ENCODE measurements at places on chromosomes 1 and 21.

- no peak for DNase-seq
These were observed 72.4 kb downstream of the SEC16B start for GRCh38 chr1:177897281-177897997.

DNA sequence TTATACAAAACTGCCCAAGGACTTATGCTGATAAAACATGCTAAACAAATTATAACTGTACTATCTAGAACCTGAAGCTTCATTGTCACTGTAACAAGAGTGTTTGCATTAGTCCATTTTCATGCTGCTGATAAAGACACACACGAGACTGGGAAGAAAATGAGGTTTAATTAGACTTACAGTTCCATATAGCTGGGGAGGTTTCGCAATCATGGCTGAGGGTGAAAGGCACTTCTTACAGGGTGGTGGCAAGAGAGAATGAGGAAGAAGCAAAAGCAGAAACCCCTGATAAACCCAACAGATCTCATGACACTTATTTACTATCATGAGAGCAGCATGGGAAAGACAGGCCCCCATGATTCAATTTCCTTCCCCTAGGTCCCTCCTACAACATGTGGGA, 100.4 kb downstream of the SPATA6 start:
- DNase-seq: no peak

GRCh38 chr21:38869946-38870345, 64.2 kb downstream of the ETS2 start:
- no peak for DNase-seq

- peak; percentile 58 for DNase-seq
These were observed 35.1 kb downstream of the PTPRF start for GRCh38 chr1:43565600-43566360.

DNA sequence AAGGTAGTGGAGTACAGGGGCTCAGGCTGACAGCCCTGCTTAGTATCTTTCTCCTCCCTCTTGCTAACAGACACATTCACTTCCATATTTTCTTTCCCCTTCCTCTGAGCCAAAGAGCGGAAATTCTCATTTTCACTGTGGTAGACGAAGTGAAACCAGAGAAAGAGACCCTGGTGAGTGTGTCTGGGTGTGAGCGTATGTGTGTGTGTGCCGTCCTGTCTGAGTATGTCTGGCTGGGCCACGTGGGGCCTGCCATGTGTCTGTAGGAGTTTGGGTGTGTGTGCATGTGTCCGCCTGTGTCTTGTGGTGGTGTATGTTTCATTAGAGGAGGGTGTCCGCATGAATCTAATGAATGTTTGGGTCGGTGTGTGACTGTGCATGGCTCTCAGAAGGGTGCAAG, 1.7 kb downstream of the COL8A2 start:
- peak; percentile 39 for DNase-seq

DNA sequence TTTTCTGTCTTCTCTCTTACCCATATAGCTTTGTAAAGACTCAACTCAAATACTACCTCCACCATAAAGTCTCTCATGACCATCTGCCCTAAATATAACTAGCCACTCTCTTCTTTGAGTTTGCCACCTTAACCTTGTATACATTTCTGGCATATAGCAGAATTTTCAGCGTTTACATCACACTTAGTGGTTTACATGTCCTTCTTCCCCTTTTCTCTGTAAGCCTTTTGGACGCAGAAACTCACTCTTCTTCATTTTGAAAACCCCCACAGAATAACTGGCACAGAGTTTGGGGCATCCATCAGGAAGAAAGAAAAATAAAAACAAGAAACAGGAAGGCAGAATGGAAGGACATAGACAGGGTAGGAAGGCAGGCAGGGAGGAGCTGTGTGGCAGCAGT, 131.8 kb upstream of the DUSP10 start:
- no peak for DNase-seq

DNA sequence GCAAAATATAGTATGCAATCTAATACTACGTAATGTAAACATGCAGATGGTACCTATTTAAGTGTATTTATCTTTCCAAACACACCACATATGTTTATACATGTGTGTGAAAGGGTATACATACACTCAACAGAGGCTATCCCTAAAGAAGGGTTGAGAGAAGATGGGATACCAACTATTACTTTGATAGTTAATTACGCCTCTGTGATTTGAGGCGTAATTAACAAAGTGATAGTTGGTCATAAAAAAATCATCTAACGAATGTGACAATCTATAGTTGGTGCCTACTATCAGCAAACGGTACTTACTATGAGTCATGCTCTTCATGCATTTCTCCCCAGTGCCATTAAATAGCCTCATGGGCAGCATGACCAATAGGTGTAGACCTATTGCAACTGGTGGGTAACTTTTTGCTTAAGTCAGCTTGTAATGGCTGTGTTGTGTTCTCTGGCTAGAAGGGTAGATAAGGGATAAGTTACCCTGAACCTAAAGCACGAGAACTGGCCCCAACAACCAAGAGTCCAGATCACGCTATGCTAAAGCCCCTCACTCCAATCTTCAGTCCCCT, 15.3 kb downstream of the RCAN1 start:
- no peak for DNase-seq

DNA sequence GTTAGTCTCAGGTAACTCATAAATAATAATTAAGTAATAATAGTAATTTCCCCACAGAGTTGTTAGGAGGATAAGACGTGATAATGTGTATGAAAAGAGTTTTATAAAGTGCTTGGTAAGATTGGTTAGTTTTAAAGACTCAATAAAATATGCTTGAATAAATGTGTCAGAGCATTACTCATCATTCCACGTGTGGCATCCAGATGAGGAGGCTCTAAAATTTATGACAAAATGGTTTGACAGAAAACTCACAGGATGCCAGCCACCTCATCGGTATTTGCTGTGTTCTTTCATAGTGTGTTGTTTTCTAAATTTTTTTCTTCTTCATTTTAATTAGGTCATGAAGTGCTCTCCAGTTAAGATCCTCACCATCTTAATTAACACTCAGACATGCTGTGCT, 19.1 kb upstream of the SPAG17 start:
- DNase-seq: no peak

GRCh38 chr1:68232289-68233148, at the start of gene WLS:
TSS of gene WLS (minus strand) at chr1:68232523. CDS start at chr1:68232299, 224 bp downstream.
- DNase-seq: peak; percentile 73

GRCh38 chr1:30990591-30990990, 74.9 kb downstream of the PUM1 start:
- DNase-seq: no peak

- DNase-seq: no peak
These were observed 32.6 kb upstream of the FNBP1L start for GRCh38 chr1:93415296-93415695.

GRCh38 chr1:214581785-214582184, 21.2 kb upstream of the CENPF start:
- DNase-seq: no peak

DNA sequence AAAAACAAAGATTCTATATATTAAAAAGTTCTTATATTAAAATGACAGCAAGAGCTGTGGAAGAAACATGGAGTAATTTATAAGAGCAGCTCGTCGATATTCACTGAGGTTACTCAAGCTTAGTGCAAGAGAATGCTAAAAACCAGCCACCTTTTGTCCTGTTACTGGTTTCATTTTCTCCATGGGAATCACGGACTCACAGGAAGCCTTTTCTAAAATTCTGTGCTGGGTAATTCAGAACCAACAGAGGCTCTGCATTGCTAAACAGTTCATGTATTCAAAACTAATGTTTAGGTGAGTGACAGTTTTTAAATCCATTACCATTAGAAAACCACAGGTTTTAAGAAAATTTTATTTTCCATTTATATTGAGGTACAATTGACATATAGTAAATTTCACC, 147.8 kb upstream of the MAP1LC3C start:
- DNase-seq: no peak

DNA sequence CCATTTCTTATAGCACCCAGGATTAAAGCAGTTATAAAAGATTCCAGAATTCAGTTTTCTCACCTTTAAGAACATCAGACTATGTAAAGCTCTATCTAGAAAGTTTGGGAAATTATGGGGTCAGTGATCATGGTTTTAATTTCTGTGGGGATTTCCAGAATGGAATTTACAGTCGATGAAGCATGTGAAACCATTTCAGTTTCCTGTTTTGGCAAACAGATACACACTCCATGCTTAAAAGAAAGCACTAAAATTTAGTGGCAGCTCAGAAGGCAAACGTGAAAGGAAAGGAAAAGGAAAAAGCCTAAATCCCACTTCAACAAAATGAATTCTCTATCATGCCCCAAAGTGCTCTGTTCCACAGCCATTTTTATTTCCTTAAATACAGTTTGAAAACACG, 60.4 kb downstream of the FYB2 start:
- no peak for DNase-seq

DNA sequence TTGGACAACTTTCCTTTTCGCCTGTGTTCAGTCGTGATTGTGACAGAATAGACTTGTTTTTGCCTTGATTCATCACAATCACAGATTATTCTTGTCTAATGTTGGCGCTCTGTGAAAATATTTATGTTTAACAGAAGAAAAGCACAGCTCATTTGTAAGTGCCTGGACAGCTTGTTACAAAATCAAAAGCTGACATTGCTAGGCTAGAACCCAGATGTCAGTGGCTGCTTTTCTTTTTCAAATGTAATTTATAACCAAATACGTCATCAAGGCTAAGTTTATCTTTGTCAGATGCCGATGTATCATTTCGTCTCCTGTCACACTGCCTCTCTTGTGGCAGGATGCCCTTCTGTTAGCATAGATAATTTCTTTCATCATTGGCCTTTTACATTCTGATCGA, 1227.3 kb downstream of the PLA2G4A start:
- DNase-seq: no peak

DNA sequence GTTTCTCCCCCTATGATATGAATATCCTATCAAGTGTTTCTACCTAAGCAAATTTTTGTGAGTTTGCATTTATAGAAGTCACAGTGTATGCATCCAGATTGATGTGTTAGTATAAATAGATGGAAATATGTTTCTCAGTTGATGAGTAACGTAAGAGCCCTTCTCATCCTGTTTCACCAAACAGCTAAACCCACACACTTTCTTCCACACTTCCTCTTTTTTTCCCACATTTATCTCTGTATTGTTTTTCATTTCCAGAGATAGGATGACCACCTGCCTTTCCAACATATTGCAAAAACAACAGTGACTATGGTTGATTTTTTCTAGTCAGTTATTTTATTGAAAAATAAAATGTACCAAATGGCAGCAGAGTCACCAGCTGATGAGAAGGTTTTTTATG, 490.1 kb downstream of the NEGR1 start:
- DNase-seq: no peak

- DNase-seq: peak; percentile 41
These were observed at the start of gene MTARC1 for GRCh38 chr1:220786337-220787068. TSS of gene MTARC1 (plus strand) at chr1:220786913. CDS start at chr1:220786945, 32 bp downstream.

DNA sequence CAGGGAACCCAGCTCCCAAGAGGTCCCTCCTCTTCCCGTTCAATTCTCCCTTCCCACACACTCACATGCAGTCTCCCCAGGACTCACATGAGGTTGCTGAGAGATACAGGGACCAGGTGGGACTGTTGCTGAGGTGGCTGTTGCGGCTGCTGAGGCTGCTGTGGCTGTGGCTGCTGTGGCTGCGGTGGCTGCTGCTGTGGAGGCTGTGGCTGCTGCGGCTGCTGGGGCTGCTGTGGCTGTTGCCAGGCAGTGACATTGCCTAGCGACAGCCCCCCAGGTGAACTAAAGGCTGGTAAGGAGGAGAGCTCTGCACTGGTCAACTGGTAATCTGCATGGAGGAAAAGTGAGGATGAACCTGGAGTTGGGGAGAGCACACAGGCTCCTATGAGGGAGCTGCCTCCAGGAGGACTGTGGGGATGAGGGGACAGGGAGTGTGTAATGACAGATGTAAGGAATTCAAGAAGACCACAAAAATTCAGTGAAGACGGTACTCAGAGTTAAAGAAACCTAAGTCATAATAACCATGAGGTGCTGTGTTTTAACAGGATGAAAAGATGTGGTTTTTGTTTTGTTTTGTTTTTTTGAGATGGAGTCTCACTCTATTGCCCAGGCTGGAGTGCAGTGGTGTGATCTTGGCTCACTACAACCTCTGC, 31.8 kb downstream of the MEF2D start:
- no peak for DNase-seq

DNA sequence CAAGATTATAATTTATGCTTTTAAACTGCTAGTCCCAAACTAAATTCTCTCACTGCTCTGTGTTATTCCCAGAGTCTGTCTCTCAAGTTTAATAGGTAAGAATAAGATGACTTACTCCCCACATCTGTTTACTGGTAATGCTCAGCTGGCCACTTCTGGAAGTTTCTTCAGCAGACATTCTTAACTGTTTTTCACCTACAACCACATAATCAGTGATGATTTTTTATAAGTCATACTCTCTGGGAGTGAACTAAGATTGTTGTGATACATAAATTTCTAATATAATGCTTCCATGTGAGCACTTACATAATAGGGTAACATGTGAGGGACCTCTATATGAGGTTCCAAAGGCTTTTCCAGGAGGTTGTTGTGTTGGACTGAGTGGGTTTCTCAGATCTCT, 8.7 kb downstream of the SLAMF7 start:
- DNase-seq: no peak

DNA sequence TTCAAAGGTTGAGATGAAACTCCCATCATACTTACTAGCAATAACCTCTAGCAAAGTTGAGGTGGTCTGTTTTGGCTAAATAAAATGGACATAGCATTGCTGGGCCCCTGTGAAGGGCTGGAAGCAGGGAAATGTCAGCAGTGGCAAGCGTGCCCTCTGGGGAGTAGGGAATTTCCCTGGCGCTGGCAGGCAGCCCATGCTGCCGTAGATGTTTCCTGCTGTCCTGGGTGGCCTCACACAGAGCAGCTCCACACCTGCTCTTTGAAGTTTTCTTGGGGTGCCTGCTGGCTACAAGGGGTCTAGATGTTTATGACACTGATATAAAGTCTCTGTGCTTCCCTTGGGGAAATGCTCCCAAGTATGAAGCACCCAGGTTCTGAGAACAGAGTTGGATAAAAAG, 30.2 kb downstream of the ADARB1 start:
- no peak for DNase-seq

GRCh38 chr1:111738436-111739193, 580 bp downstream of the INKA2 start:
- DNase-seq: peak; percentile 80

DNA sequence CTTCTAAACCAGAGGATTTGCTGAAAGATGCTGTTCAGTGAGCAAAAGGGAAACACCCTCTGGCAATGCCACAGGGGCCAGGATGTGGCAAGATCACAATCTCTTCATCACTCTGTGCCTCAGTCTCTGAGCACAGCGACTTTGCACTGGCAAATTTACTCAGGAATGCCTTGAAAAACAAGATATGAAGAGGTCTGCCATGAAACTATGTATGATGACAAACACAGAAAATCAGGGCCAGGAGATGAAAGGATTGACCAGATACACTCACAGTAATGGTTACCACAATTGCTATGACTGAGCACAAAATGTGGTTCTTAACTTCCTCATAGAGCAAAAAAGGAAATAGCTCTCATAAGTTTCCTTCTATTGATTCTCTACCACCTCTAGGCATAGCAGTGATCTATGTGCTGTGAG, 5.8 kb downstream of the TTC13 start:
- DNase-seq: no peak

DNA sequence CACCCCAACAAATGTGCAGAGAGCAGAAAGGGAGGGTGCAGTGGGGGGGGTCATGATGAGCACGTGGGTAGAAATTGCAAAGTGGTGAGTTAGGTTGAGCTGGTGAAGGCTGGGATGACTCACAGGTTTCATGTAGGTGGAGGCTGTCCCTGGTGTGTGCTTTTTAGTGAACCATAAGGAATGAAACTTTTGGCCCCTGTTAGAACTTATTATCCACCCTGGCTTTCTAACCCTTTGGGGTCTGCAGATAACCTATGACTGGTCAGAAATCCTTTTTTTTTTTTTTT, 46.9 kb downstream of the DOP1B start:
- peak; percentile 61 for DNase-seq
